Left lung (tissue), 14 donors: ENCODE measurements at places on chromosomes 2 and 18. TPM values are rescaled to one million over a fixed set of nuclear protein-coding genes. Genes with fewer than 3 reads are reported as not detected.

YES1 gene
- 61.8 TPM for polyA plus RNA-seq

- no peak for DNase-seq
Measured at GRCh38 chr2:77185052-77185451, 337.1 kb downstream of the LRRTM4 start.

- no peak for DNase-seq
Measured at GRCh38 chr2:242054406-242054805, 184.9 kb downstream of the RTP5 start.

- no peak for DNase-seq
Measured at GRCh38 chr18:7023581-7023980, 94.0 kb downstream of the LAMA1 start.

GRCh38 chr2:144256996-144257707 is 262.8 kb downstream of the ZEB2 start:
- DNase-seq = no peak

GRCh38 chr2:180709392-180710145 is 270.8 kb upstream of the UBE2E3 start:
- DNase-seq = no peak

DNA sequence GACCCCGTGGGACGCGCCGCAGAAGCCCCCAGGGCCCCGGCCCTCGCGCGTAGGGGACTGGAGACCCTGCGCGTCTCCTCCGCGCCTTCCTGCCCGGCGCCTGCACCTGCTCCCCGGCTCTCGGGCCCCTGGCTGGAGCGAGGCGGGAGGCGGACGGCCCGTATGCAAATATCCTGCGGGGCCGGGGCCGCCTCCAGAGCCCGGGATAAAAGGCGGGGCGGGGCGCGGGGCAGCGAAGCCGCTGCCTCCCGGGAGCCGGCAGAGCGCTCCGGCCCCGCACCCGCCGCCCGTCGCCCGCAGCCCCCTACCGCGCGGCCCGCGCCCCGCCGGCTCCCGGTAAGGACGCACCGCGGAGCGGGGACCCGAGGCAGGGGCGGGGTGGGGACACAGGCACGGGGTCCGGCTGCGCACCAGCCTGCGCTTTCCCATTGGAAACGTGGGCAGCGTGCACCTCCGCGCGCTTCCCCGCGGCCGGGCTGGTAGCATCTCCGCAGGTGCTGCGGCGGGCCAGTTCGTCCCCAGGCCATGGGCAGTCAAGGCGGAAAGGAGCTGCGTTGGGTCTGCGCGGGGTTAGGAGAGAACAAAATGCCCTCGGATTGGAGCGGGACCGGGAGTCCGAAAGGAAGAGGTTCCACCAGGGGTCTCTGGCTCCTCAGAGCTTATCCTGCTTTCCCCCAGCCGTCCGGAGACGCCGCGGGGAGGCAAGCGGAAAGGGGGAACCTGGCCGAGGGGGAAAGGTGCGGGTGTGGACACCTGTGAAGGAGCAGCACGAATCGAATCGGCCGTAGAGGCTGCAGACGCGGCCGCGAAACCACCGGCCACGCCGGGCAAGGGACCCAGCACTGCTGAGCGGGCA is at the start of gene ATP6V1C2:
Gene ATP6V1C2 (plus strand): TSS at position 235 of the 856 bp plus-strand sequence. CDS start 1,220 bp downstream, outside the sequence.
- peak; percentile 44 for DNase-seq

- no peak for DNase-seq
Measured at GRCh38 chr2:15584316-15584715, 7.4 kb upstream of the DDX1 start.

DNA sequence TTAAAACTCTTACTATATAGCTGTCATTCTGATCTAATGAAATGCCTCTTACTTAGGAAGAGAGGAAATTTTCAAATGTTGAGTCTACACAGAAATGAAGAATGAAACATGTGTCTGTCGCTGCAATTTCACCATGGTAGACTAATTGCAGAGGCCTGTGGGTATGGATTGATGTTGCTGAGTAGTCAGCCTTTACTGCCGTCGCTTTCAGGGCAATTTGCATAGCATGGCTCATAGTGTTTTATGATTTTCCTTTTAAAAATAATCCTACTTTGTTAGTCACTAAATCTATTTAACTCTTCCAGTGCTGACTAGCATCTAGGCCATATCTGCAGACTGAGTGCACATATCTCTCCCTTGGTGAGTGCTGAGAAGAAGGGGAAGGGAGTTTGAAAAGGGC is 819.2 kb downstream of the SATB2 start:
- no peak for DNase-seq

DNA sequence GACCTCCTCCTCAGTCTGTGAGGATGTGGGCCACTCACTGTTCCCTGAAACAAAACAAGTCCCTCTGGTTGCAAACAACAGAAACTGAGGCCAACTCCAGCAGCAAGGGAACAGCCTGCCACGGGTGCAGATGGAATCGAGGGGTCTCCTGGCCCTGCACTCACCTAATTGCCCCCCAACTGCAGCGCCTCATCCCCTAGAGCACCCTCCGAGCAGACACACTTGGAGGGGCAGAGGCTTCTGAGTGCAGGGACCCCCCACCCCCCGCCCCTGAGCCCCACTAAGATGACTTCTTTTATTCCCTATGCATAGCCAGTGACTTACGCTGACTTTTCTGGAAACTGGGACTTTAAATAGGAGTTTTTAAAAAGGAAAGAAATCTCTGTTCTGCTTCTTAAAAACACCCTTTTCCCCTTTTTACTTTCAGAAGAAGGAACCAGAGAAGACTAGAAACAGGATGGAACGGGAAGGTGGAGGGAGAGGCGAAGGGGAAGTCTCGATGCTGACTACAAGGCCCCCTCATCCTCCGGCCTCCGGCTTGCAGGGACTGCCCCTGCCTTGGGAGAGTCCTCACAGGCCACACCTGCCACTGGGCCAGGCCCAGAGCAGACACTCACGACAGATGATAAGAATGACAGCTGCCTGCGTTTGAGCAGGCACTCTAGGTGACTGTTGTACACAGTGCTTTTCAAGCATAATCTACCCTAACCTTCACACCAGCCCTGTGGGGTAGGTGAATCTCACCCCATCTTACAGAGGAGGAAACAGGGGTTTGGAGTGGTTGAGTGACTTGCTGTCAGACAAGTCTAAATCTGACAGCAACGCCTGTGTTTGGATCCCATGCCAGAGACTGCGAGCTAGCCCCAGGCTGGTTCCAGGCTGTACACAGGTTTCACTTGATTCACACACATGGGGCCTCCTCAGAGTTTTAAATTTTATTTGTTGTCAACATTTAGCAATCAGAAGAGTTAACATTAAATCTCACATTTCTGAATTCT is 28.2 kb upstream of the BIN1 start:
- DNase-seq = peak; percentile 61

DCC gene
- polyA plus RNA-seq = 1.9 TPM

SCYGR4 gene
- polyA plus RNA-seq = 0.17 TPM

DNA sequence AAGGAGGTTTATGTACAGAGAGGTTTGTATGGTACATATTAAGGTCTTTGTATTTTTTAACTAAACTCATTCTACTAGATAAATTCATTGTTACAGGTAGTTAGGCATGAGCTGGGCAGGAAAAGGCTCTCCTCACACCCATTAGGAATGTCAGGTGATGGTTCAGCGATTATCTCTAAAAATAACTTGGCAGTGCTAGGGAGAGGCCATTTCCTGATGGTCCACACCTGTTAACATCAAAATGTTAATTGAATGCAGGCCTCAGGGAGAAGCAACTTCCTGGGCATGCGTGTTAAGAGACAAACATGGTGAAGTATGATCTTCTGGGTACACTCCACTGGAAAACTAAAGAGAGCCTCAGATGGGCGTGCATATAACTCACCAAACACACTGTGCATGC is 73.6 kb downstream of the ARL6IP6 start:
- no peak for DNase-seq

NT5DC4 gene
- 0.08 TPM for polyA plus RNA-seq

- no peak for DNase-seq
Measured at GRCh38 chr2:226581661-226582060, 218.0 kb downstream of the IRS1 start.
